RPMI7951 (cell line): ENCODE measurements at places on chromosomes 16 and 17.
A peak's percentile ranks its signal among the peaks of the same experiment; 100 is the strongest.

- DNase-seq = no peak
These were observed 565 bp downstream of the WDR45B start for GRCh38 chr17:82647593-82648164.

DNA sequence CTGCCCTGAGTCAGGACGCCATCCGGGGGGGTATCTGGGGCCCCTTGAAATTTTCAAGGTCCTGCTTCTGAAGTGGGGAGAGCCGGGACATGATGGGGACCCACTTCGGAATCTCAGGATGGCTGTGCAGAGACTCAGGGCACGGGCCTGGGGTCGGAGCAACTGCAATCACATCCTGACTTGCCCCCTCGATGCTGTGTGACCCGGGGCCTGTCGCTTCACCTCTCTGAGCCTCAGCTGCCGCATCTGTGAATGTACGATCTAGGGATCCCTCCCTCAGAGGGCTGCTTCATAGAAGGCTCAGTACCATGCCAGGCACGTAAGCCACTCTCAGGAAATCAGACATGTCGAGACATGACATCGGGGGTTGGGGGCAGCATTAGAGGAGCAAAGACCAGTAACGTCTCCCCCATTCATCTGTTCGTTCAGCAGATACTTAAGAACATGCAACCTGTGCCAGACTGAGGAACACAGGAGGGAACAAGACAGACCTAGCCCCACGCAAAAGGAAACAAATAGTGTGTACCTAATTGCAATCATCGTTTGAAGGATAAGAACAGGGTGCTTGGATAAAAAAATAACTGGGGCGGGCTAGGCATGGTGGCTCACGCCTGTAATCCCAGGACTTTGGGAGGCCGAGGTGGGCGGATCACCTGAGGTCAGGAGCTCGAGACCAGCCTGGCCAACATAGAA is 229.6 kb downstream of the PARN start:
- DNase-seq = no peak

- peak; percentile 47 for DNase-seq
These were observed 63.4 kb downstream of the ADCY9 start for GRCh38 chr16:4052801-4053293.

- peak; percentile 4 for DNase-seq
These were observed 166.8 kb downstream of the SOX9 start for GRCh38 chr17:72287586-72287985.

DNA sequence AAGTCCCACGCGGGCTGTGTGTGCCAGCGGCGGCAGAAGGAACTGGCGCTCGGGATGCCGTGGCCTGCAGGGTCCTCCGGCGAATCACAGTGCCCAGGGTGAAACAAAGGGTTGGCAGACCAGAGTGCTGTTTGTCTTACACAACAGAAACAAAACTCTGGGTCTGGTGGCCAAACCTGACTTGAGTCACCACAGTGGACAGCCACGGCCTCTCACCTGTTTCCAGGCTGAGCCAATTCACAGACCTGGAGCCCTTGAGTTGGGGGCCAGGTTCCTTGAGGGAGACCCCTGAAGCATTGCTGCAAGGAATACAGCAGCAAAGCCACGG is 2.1 kb upstream of the CHMP6 start:
- no peak for DNase-seq

GRCh38 chr17:70677783-70678647 is 508.7 kb downstream of the KCNJ2 start:
- DNase-seq = no peak

- no peak for DNase-seq
These were observed 57.5 kb downstream of the DNAH2 start for GRCh38 chr17:7775051-7775450.

GRCh38 chr17:4541328-4542002 is 13.7 kb downstream of the MYBBP1A start:
- DNase-seq = no peak

- no peak for DNase-seq
These were observed 231.8 kb downstream of the BCAS3 start for GRCh38 chr17:60909405-60909804.

GRCh38 chr16:81259916-81260315 is 21.4 kb downstream of the BCO1 start:
- no peak for DNase-seq

GRCh38 chr17:30557916-30558685 is 80.9 kb downstream of the GOSR1 start:
- DNase-seq = peak; percentile 28
